ENCODE measurements at places on chromosomes 4 and X.

DNA sequence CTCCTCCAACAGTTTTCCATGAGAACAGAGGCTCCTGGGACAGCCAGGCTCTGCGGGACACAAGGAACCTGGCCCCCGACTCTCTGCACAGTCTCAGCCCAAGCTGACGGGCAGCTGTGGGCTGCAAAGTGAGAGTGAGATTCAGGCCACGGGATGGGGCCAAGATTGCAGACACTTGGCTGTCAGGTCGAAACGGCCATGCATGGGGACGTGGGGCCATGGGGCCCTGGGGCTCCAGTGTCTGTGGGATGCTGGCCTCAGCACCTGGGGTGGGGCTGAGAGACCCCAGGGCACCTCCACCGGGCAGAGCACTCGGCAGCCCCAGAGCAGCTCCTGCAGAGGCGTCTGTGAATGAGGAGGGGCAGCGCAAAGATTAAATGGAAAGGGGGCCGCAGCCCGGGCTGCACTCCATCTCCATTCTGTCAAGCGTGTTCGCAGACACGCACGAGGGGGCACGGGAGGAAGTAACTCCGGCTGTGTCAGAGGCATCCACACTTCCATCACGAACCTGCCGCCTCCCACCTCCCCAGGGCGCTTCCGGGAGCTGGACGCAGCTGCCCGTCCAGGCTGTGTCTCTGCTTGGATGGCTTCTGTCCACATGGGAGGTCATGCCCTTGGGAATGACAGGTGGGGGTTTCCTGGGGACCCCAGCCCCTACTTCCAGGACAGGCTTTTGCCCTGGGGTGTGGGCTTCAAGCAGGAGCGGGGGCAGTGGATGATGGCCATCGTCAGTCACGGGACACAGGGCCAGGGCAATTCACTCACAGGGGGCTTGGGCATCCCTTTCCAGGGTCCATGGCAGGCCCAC lies 82.8 kb upstream of the NKX1-1 start:
- no peak for DNase-seq

- DNase-seq: no peak
Measured at GRCh38 chrX:86023811-86024210, 23.5 kb downstream of the CHM start.

- DNase-seq: no peak
Measured at GRCh38 chr4:151908734-151909497, 148.1 kb upstream of the GATB start.

DNA sequence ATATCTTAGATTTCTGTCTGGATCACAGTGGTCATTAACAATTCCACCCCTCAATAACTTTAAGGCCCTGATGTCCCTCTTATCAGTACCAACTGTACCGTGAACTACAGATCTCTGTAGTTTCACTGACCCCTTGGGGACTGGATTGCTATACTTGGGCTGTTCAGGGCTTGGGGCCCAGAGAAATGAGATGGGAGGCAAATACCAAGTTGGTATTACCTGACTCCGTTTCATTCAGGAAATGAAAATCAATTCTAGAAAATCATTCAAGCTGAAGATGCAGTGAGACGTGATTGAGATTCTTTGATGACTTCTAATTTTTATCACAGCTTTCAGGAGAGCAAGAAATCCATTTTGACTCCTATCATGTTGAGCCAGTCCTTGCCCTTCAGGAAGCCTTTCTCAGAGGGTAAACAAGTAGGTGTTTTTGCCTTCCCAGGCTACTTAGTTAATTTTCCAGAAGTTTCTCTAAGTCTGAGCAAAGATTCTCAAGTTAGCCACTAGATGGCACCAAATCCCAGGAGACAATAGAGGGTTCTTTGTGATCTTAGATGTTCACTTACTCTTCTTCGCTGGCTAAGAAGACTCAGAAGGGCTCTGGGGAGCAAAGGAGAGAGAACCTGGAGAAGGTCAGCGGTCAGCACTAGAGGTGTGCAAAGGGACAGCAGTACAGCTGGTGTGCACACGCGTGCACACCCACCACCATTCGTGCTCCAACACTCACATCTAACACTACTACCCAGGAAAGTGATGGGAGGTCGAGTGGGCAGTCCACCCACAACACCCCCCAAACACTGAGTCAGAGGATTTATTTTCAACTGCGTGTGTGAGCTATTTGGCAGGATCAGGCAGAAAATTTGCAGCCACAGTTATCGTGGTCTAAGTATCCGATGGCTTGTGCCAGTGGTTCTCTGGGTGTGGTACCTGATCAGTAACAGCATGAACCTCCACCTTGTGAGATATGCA lies 7.4 kb downstream of the HNRNPH2 start:
- peak; percentile 72 for DNase-seq

DNA sequence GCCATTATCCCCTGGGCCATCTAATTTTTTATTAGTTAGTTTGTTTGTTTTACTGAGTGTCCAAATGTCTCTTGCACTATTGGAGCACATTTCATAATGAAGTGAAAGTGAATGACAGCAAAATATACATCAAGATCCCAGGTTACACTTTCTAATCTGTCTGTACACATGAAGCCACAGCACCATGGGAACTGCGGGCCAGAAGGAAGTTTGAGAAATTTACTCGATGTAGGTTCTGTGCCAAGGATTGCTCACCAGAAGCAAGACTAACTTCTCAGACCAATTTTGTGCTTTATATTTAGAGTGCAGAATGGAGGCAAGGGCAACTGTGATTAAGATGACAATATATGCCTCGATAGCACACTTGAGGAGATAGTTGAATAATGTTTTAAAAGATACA lies 258.0 kb downstream of the COL25A1 start:
- no peak for DNase-seq

GRCh38 chr4:163161536-163162205 lies 5.0 kb downstream of the NAF1 start:
- no peak for DNase-seq

GRCh38 chrX:6226596-6227452 lies 1.8 kb downstream of the NLGN4X start:
- no peak for DNase-seq

DNA sequence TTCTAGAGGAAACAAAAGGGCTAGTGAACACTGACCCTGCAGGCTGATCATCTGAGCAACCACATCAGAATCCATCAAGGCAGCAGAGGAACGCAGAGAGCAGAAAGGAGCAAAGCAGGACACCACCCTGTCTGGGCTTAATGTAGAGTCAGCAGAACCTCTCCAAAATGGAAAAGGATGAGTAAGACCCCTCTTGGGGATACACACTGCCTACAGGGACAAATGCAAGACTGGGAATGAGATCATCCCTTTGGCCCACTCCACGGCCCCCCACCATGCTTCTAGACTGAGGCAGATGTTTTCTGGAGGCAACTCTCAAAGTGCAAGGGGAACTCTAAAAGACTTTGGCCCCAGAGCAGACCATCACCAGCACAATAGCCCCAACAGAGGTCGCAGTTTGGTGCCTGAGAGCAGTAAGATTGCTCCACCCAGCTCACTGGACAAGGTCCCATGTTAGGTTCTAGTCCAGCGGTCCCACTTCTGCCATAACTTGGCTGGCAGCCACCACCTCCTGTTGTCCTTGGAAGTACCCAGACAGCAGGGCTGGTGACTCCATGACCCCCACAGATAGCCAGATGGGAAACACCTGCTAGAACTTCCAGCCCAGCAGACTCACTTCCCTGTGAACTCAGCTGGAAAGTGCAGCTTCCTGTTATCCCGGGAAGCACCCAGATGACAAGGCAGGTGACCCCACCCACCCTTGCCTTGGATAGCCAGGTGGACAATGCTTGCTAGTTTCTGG lies 372.7 kb downstream of the INPP4B start:
- no peak for DNase-seq

- no peak for DNase-seq
Measured at GRCh38 chr4:139709660-139710059, 44.0 kb downstream of the MGST2 start.

DNA sequence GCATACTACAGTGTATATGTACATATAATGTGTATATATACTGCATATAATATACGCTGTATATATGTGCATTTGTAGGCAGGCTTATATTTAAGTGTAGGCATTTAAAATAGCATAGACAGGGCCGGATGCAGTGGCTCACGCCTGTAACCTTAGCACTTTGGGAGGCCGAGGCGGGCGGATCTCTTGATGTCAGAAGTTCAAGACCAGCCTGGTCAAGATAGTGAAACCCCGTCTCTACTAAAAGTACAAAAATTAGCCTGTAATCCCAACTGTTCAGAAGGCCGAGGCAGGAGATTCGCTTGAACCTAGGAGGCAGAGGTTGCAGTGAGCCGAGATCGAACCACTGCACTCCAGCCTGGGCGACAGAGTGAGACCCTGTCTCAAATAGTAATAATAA lies 78.4 kb downstream of the JAKMIP1 start:
- no peak for DNase-seq

- peak; percentile 98 for DNase-seq
Measured at GRCh38 chrX:1661048-1661921, 46.4 kb downstream of the ASMT start.

DNA sequence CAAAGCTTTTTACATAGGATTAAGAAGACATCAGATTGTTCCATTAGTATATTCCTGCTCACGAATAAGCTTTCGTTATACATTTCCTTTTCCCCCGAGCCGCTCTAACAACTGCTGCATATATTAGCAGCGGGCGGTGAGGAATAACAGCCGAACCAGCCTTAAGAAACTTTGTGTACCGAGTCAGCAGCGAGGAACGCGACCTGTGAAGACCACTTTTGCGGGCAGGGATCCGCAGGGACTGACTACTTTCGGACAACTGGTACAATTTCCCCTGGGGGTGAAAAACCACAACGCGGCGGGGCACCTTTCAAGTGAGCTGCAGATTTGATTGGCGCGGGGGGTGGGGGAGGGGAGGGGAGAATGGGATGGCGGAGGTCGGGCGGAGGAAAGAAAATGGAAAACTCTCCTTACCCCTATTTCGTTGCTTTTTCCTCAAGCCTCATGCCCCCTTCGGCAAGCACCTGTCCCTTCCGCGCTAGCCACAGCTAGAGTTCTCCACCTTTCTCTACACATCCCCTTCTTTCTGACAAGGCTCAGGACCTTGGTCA lies 5.9 kb upstream of the PITX2 start:
- no peak for DNase-seq

GRCh38 chrX:112967341-112967740 lies 126.7 kb upstream of the AMOT start:
- DNase-seq: no peak

Data from CD4-positive, alpha-beta T cell treated with Interleukin-4 for 4 hours (primary cell).